ENCODE measurements at places on chromosomes 1 and 21. TPM values are rescaled to one million over a fixed set of nuclear protein-coding genes. Genes with fewer than 3 reads are reported as not detected.

DNA sequence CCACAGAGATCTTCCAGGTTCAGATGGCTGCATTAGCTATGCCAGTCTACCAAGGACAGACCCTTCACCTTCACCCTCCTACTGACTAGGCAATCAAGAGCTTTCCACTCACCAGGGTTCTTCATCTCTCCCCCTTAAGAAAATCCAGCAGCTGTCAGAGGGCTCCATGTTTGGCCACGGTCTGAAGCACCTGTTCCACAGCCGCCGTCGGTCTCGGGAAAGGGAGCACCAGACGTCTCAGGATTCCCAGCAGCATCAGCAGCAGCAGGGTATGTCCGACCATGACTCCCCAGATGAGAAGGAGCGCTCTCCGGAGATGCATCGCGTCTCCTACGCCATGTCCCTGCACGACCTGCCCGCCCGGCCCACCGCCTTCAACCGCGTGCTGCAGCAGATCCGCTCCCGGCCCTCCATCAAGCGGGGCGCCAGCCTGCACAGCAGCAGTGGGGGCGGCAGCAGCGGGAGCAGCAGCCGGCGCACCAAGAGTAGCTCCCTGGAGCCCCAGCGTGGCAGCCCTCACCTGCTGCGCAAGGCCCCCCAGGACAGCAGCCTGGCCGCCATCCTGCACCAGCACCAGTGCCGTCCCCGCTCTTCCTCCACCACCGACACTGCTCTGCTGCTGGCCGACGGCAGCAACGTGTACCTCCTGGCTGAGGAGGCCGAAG is 13.8 kb downstream of the TMCC2 start:
- peaks cover 10% of the 10 kb centered on the region for H3K4me1 ChIP-seq
- peaks cover 3% of the 10 kb centered on the region for H3K36me3 ChIP-seq
- no peak overlapping the region for H3K27ac ChIP-seq

The NECTIN4 gene
- total RNA-seq = not detected

GRCh38 chr1:199704231-199704630 is 323.3 kb upstream of the NR5A2 start:
- peaks cover 3% of the 10 kb centered on the region for H3K4me1 ChIP-seq
- H3K27ac ChIP-seq = no peak overlapping the region
- H3K36me3 ChIP-seq = no peaks in the 10 kb centered on the region
- H3K4me3 ChIP-seq = no peak overlapping the region

The CCDC27 gene
- not detected for total RNA-seq

The PBX1 gene
- 0.51 TPM for total RNA-seq

DNA sequence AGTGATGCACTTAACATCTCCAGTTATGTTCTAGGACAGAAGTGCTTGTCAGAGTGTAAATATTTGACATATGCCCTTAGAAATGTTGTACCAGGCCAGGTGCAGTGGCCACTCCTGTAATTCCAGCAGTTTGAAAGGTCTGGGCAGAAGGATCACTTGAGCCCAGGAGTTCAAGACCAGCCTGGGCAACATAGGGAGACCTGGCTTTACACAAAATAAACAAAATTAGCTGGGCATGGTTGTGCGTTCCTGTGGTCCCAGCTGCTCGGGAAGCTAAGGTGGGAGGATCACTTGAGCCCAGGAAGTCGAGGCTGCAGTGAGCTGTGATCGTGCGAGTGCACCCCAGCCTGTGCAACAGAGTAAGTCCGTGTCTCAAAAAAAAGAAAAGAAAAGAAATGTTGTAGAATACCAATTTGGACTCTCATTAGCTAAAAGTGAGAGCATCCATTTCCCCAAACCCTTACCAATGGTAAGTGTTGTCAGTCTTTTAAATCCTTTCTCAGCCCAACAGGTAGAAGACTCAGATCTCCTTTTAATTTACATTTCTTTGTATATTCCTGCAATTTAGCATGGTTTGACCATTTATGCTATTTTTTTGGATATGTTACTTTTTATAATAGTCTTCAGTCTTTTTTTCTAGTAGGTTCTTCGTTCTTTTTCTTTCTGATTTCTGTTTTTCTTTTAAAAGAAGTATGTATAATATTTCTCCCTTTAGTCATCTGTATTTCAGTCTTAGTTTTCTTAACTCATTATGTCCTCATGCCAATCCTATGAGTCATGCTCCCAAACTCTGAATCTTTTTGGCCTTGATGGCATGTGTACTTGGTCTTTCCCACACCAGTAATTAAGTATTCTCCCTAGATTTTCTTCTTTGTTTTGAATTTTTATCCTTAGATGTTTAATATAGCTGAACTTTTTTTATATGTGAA is 74.4 kb downstream of the CAMTA1 start:
- DNase-seq = no peak
- H3K27ac ChIP-seq = no peak overlapping the region
- H3K4me1 ChIP-seq = peaks cover 2% of the 10 kb centered on the region
- peaks cover 14% of the 10 kb centered on the region for H3K36me3 ChIP-seq
- H3K27me3 ChIP-seq = no peaks in the 10 kb centered on the region
- no peak overlapping the region for H3K4me3 ChIP-seq

The A3GALT2 gene
- total RNA-seq = 0.31 TPM

GRCh38 chr1:10856863-10857598 is 60.6 kb upstream of the CASZ1 start:
- H3K27me3 ChIP-seq = peaks cover 6% of the 10 kb centered on the region
- no peaks in the 10 kb centered on the region for H3K4me1 ChIP-seq
- DNase-seq = no peak
- no peak overlapping the region for H3K27ac ChIP-seq
- H3K4me3 ChIP-seq = no peak overlapping the region

DNA sequence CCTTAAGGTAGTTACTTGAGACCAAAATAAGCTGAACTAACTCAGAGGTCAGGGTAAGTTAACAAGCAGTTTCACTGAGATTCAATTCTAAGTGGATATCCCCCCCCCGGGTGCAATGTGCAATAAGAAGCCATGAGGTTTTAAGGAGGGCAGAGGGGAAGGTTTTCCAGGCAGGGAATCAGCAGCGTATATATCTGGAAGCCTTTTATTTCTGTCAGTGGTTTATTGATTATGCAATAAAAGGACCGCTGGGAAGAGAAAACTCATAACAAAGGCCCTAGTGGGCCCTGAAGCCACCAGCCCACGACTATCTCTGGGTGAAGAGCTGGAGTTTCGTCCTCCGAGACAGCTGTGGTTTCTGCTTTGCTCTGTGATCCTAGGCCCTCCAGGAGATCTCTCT is 53.1 kb upstream of the CTPS1 start:
- no peak for DNase-seq
- peaks cover 12% of the 10 kb centered on the region for H3K27me3 ChIP-seq
- no peaks in the 10 kb centered on the region for H3K4me1 ChIP-seq
- H3K27ac ChIP-seq = no peak overlapping the region
- no peaks in the 10 kb centered on the region for H3K36me3 ChIP-seq

- peaks cover 7% of the 10 kb centered on the region for H3K27me3 ChIP-seq
- no peaks in the 10 kb centered on the region for H3K4me1 ChIP-seq
- no peak overlapping the region for H3K27ac ChIP-seq
Measured at GRCh38 chr1:248388426-248388825, 12.9 kb downstream of the OR2T6 start.

GRCh38 chr1:51305371-51305823 is 25.0 kb downstream of the TTC39A start:
- H3K36me3 ChIP-seq = peaks cover 1% of the 10 kb centered on the region
- no peaks in the 10 kb centered on the region for H3K27me3 ChIP-seq
- DNase-seq = no peak
- H3K27ac ChIP-seq = no peak overlapping the region
- no peak overlapping the region for H3K4me3 ChIP-seq

DNA sequence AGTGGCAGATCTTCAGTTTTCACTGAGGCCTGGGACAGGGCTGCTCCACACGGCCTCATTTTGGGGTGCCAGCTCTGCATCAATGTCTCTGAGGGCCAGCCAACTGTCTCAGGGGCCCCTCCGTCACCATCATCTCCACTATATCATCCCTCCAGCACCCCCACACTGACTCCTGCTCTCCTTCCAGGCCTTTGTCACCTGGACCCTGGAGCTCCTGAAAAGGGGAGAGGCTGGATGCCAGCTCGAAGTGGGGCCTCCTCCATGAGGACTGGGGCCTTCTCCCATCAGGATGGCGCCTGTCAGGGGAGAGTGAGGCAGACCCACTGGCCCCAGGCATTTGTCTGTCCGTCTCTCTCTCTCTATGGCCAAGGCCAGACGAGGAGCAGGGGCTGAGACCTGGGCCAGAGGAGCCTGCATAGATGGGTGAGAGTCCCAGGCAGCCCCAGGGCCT is 44.7 kb upstream of the LRP8 start:
- peaks cover 2% of the 10 kb centered on the region for H3K36me3 ChIP-seq
- no peaks in the 10 kb centered on the region for H3K27me3 ChIP-seq
- H3K4me1 ChIP-seq = peaks cover 13% of the 10 kb centered on the region
- H3K4me3 ChIP-seq = no peak overlapping the region

GRCh38 chr1:22652881-22653316 is at the start of gene C1QB:
TSS of gene C1QB (plus strand) at chr1:22653236. CDS start at chr1:22659463, 6,227 bp downstream.
- no peak within 1 kb of the TSS for H3K4me3 ChIP-seq
- DNase-seq = no peak
- H3K4me1 ChIP-seq = no peaks in the 10 kb centered on the region
- no peaks in the 10 kb centered on the region for H3K36me3 ChIP-seq
- peaks cover 4% of the 10 kb centered on the region for H3K27me3 ChIP-seq

GRCh38 chr1:15951341-15952153 is 24.4 kb downstream of the ZBTB17 start:
- DNase-seq = no peak
- peak overlapping the region; percentile 85 for H3K27ac ChIP-seq
- H3K4me3 ChIP-seq = no peak overlapping the region
- H3K4me1 ChIP-seq = peaks cover 56% of the 10 kb centered on the region
- H3K27me3 ChIP-seq = no peaks in the 10 kb centered on the region

DNA sequence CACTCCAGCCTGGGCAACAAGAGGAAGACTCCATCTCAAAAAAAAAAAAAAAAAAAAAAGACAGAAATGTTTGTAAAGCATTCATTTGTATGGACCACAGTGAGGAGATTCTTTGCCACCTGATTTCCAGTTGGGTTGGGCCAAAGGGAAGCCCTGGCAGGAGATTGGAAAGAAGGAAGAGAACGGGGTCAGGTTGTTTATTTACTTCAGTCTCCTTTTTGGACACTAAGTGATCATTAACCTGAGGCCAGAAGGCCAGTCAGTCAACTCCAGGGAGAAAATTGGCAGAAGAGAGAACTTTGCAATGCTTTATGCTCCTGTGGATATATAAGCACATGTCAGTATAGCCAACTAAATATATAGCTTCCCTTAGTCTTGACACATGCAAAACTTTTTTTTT is 85.9 kb downstream of the NTMT2 start:
- H3K27me3 ChIP-seq = peaks cover 12% of the 10 kb centered on the region
- DNase-seq = no peak
- H3K36me3 ChIP-seq = no peaks in the 10 kb centered on the region
- no peak overlapping the region for H3K27ac ChIP-seq

DNA sequence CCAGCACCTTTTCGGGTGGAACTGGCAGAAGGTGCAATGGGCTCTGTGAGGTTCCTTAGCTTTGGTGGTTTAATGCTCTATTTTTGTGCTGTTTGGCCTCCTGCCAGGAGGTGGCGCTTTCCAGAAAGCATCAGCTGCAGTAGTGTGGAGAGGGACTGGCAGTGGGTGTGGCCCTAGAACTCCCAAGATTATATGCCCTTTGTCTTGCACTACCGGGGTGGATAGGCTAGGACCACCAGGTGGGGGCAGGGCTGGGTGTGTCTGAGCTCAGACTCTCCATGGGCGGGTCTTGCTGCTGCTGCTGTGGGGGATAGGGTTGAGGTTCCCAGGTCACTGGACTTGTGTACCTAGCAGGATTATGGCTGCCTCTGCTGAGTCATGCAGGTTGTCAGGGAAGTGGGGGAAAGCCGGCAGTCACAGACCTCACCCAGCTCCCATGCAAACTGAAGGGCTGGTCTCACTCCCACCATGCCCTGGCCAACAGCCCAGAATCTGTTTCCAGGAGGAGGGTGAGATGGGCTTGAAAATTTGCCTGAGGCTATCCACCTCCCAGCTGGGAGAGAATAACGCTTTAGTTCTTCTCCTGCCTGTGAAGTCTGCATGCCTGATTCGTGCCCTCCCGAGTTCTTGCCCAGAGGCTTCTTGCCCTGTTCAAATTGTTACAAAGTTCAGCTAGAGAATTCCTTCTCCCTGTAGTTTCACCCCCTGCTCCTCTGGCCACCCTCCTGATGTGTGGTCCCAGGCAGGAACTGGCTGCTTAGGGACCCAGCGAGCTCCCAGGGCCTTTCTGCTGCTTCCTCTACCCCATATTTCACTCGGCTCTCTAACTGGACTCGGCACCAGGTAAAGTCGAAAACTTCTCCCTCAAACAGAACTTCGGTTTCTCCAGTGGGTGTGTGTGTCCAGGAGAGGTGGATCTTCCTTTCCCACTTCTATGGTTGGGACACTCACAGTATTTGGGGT is 76.5 kb upstream of the BTG3 start:
- peak overlapping the region; percentile 66 for H3K27ac ChIP-seq
- peak overlapping the region; percentile 47 for H3K4me3 ChIP-seq
- H3K27me3 ChIP-seq = peaks cover 4% of the 10 kb centered on the region
- H3K4me1 ChIP-seq = peaks cover 31% of the 10 kb centered on the region
- DNase-seq = peak; percentile 62

- H3K27ac ChIP-seq = no peak overlapping the region
- peaks cover 48% of the 10 kb centered on the region for H3K4me1 ChIP-seq
- H3K4me3 ChIP-seq = no peak overlapping the region
Measured at GRCh38 chr1:33029921-33030320, 6.8 kb downstream of the AK2 start.

The ZSWIM5 gene
- 1.9 TPM for total RNA-seq

The IFI44 gene
- total RNA-seq = 180 TPM

- no peak for DNase-seq
- peak overlapping the region; percentile 75 for H3K4me3 ChIP-seq
- peaks cover 61% of the 10 kb centered on the region for H3K4me1 ChIP-seq
- peak overlapping the region; percentile 83 for H3K27ac ChIP-seq
- no peaks in the 10 kb centered on the region for H3K27me3 ChIP-seq
Measured at GRCh38 chr1:41673378-41673777, 188.9 kb upstream of the EDN2 start.

DNA sequence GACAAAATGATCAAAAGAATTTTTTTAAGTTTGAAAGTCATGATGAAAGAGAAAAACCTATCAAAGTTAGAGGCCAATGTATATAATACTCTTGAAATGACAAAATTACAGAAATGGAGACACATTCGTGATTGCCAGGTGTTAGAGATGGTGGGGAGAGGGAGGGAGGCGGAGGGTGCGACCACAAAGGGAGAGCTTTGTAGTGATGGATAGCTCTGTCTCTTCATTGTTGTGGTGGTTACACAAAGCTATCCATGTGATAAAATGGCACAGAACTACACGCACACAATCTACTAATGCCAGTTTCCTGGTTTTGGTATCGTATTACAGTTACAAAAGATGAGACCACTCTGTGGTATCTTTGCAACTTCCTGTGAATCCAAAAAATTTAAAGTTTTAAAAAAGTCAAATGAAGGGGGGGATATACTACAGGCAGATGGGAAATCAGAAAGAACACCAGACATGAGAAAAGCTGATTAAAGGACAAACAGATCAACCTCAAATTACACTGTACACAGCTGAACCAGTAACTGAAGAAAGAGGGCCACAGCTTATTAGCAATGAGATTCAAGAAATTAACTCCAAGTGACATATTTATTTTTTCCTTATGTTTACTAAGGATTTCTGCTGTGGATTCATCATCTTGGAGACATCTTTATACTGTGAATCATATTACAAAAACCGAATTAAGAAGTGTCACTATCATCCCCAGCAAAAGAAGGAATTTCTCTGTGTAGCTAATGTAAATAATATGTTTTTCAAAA is 199.1 kb downstream of the SLC45A1 start:
- peaks cover 24% of the 10 kb centered on the region for H3K4me1 ChIP-seq
- no peaks in the 10 kb centered on the region for H3K27me3 ChIP-seq

GRCh38 chr1:171801487-171801891 is 20.0 kb downstream of the METTL13 start:
- H3K27ac ChIP-seq = no peak overlapping the region
- no peaks in the 10 kb centered on the region for H3K27me3 ChIP-seq
- H3K4me3 ChIP-seq = no peak overlapping the region
- peaks cover 10% of the 10 kb centered on the region for H3K36me3 ChIP-seq
- peaks cover 5% of the 10 kb centered on the region for H3K4me1 ChIP-seq

Measured in activated naive CD8-positive, alpha-beta T cell treated with anti-CD3 and anti-CD28 coated beads, Interleukin-2, amount 10 ng/mL, durations not matched to agents 7 days and 5 days (primary cell).